ENCODE measurements at places on chromosomes 6 and 20.
A peak's percentile ranks its signal among the peaks of the same experiment; 100 is the strongest.

DNA sequence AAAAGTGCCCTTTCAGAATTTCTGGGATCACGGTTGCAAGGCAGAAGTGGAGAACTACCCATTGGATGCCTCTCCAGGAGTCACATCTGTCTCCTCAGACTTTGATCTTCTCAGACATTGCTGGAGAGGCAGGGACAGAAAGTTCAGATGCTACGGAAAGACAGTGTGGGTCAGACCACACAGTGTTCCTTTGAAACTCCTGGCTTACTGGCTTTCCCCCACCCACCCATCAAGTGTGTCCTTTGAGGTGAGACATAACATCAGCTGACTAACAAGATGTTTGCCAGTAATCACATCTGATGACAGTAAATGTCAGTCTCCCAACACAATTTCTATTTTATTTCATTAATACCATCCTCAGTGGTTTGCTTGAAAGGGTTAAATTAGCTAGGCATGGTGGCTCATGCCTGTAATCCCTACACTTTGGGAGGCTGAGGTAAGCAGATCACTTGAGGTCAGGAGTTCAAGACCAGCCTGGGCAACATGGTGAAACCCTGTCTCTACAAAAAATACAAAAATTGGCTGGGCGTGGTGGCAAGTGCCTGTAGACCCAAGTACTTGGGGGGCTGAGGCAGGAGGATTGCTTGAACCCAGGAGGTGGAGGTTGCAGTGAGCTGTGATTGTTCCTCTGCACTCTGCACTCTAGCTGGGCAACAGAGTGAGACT, 67.2 kb upstream of the SNX9 start:
- DNase-seq, result no peak

- DNase-seq, result no peak
These were observed 46.3 kb downstream of the MCM8 start for GRCh38 chr20:5996765-5997164.

GRCh38 chr20:52405417-52405816, 213.8 kb upstream of the ZFP64 start:
- DNase-seq, result no peak

GRCh38 chr6:34065466-34066217, 80.2 kb downstream of the GRM4 start:
- DNase-seq, result no peak

DNA sequence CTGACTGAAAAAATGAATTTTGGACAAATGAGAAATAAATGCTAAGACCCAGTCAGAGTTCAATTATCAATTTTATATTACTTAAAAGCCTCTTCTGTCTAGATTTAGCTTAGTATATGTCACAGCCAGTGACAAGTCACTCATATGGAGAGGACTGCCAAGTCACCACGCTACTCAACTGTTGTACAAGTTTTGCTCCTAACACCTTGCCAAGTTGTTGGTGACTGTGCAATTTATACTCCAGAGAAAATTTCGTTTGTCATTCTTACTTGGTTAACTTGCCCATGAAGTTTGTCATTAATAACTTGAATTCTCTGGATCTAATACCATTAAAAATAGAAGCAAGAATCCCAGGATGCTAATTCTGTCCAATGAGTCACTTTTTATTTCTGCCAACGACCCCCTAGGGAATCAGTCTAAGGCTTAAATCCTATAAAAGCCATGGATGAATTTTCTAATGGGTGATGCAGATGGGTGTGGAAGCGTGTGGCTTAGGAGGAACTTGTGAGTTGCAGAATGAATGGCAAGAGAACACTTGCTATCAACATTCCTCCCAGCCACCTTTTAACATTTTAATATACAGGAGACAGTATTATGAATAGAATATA, 30.4 kb upstream of the FBXO30 start:
- DNase-seq, result no peak

DNA sequence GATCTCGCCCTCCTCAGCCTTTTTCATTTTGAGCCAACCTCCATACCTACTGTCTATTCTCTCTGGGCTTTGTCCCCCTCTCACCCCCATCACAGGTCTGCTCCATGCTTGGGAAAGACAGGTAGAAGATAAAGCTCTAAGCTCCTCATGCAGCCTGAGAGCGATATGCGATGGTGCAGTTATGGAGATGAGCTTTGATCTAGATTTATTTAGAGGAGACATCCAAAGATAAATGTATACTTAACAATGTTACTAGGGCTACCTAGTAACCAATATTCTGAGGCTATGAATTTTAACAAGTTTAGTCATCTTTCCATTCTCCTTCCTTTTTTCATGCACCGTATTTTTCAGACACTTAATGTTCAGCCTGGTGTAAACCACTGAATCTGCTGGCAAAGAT, 95.3 kb downstream of the TRDN start:
- no peak for DNase-seq

DNA sequence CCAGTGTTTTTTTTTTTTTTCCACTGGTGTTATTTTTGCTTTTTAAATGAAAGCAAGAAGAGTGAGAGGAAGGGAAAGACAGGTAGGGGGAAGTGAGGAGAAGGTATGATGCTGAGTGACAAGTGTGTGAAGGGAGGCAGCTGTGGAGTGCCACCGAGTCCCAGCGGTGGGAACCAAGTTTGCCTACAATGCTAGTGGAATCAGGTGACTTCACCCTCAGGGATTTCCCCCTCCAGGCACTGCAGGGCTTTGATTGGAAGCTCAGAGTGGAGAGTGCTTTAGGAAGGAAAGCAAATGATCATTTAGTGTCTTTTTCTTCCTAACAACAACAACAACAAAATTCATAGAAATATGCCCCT, 120.5 kb upstream of the ENPP5 start:
- no peak for DNase-seq

- no peak for DNase-seq
These were observed 672.0 kb downstream of the RNF144B start for GRCh38 chr6:19059102-19059501.

- DNase-seq, result no peak
These were observed 173.8 kb downstream of the PTPRK start for GRCh38 chr6:128346569-128346968.

DNA sequence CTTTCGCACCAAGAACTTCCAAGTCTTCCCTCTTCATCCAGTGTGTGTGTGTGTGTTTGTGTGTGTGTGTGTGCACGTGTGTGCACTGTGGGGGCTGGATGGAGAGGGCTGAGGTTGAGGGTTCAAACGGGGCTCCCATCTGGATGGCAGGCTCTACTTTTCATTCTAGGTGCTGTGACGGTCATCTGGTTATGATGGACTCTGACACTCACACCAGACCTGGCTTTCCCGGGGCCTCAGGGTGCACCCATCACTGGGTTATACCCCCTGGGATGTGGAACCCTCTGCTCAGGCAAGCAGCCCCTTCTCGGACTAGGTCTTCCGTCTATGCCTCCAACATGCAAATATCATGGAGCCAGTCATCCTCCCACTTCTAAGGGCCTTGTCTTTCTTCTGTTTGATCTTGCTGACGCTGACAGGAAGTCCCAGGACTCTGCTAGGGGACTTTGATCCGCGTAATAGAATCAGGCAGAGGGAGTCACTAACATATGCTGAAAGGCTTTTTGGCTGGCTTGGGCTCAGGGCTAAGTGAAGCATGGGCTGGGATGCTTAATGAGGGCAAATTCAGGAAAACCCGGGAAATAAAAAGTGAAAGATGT, 313.6 kb downstream of the CDC5L start:
- no peak for DNase-seq

DNA sequence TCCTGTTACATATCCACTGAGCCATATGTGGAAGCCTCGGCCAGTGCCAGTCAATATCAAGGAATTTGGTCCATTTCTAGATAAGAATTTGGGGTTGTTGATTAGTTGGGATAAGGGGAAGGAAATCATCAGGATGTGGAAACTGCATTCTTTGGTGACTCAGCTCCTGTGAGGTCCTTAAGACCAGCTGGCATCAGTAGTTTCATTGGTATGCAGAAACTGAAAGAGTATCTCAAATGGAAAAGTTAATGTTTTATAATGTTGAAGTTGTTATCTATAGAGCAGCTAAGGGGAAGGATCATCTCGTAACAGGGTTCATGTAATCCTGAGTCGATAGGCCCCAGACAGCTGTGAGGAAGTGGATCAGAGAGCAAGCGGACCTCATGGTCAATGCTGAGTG, 87.9 kb upstream of the PRND start:
- DNase-seq, result no peak

DNA sequence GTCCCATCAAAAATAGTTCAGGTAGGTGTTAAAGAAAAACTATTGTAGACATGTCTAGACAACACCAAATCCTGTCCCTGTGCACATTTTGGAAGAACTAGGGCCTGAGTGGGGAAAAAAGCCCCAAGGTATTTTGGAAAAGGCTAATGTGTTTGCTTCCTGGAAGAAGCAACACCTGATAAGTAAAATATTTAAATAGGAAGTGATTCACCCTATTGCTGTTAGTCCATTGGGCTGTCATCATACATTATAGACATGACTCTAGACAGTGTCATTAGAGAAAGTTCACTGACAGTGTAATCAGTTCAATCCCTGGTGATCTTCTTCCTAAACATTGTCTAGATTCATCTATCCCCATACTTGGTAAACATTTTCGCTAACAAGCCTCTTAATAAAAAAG, 465.3 kb downstream of the CBLN4 start:
- DNase-seq, result no peak

GRCh38 chr6:2245103-2245876, at the start of gene GMDS:
TSS of gene GMDS (minus strand) at chr6:2245605.
- DNase-seq, result peak; percentile 14

DNA sequence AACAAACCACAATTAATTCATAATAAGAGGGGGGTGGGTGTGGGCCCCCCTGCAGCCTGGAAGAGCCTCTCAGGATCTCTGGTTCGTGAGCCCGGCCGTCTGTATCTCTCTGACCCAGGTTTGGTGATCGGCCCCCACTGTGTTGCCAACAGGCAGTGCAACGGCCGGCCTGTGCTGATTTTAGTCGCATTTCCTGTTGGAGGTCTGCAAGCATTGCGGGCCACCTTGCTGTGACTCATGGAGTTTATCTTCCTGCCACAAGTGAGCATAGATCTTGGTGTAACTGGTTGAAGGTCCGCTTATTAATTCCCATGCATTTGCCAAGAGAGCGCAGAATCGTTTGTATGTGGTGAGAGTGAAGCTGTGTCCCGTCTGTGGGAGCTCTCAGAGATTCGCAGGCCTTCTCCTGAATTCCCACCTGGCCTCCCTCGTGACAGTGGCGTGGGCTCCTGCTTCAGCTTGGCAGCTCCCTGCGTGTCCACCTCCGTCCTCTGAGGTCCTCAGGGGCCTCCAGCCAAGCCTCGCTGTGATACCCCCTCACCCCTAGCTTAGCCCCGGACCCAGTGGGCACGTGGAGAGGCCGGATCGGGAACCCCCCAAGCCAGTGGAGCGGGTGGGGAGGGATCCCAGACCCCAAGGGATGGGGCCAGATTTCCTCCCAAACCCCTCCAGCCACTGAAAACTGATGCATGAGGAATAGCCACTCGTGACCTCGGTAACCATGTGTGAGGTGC, 269.8 kb downstream of the CDH4 start:
- no peak for DNase-seq

GRCh38 chr20:37524859-37525708, 2.6 kb downstream of the BLCAP start:
- DNase-seq, result no peak

DNA sequence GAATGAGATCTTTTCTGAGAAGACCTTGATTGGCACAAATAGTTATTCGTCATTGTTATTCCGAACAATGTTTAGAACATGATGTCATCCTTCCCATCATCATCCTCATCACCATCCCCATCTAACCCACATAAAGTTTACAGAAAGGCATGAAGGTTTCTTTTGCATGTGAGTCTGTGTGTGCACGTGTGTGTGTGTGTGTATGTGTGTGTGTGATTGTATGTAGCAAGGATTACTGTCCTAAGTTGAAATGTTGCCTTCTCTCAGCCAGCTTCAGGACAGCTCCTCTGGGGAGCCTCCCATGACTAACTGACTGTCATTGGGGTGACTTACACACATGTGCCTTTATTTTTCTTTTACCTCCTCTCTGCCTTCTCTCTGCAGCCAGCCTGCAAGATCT, 113.5 kb downstream of the SLC22A3 start:
- DNase-seq, result no peak

DNA sequence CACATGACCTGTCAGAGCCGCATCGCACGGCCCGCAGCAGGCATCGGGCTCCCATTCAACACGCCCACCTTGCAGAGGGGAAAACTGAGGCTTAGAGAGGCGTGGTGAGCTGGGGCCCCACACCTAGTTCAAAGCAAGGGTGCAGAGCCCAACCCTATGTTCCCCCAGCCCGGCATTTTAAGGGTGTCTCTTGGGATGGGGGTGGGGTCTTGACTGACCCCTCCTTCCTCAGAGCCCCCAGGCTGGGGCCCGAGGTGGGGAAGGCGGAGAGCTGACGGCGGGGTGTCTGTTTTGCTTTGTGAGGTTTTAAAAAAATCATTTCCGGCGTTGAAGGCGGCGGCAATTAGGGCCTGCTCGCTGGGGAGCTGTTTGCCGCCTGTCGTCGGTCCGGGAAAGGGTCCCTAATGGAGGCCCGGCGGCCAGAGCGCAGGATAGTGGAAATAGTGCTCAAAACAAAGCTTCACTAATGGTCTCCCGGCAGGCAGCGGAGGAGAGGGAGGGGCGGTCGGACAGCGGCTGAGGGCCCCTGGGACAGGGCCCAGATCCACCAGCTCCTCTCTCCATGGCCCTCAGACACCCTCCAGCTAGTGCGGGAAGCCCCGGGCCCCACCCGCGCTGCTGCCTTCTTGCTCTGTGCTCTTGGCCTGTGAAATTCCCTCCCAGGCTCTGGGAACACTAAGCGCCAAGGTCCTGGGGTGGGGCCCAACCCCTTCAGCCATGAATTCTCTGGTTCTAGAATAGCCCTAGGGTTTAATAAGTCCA, 11.9 kb downstream of the VSTM2L start:
- DNase-seq, result peak; percentile 56

DNA sequence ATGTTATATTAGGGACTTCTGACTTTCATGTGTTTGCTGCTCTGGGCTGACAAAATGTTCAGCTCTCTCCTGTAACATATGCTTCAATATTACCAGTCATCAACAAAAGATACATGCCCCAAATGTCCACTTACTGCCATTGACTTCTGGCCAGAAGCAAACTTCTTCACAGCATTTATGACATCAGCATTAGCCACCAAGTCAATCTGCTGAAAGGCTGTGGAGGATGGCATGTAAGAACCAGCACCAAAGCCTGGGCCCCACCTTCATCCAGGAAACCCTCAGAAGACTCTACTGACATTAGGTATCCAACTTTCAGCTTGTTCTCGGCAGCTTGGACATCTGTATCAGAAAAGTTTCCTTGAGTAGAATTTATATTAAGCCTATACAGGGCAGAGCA, 595.5 kb downstream of the COL12A1 start:
- no peak for DNase-seq

DNA sequence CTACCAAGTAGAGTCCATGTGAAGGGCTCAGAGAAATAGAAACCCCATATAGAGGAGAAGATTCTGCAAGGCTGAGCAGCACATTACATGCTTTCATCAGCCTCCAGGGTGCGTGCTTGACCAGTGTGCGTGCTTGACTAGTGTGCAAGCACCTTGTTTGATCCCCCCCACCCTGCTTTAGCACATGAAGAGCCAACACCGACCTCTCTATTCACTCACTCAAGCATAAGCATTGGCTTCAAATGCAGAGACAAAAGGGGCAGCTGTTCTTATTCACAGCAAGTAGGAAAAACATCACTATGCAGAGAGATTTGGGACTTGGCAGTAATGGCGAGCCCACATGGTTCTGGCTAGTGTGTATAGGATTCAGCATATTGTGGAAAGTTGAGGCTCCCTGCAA, 278.7 kb upstream of the RNF217 start:
- DNase-seq, result no peak

GRCh38 chr6:148503703-148504102, 161.1 kb downstream of the SASH1 start:
- DNase-seq, result no peak

Data from NCI-H1417 treated with DMSO at 0.1 percent for 48 hours (cell line).